Suppressor macrophage treated with lipopolysaccharide for 4 hours (primary cell): ENCODE measurements at places on chromosomes 11 and 22.
A peak's percentile ranks its signal among the peaks of the same experiment; 100 is the strongest.

- DNase-seq, result peak; percentile 6
Observed at GRCh38 chr22:20296598-20296997, 23.3 kb downstream of the DGCR6L start.

- no peak for DNase-seq
Observed at GRCh38 chr22:24541681-24542515, 13.0 kb downstream of the GUCD1 start.

GRCh38 chr11:64835616-64836447, 8.6 kb downstream of the CDC42BPG start:
- no peak for DNase-seq

DNA sequence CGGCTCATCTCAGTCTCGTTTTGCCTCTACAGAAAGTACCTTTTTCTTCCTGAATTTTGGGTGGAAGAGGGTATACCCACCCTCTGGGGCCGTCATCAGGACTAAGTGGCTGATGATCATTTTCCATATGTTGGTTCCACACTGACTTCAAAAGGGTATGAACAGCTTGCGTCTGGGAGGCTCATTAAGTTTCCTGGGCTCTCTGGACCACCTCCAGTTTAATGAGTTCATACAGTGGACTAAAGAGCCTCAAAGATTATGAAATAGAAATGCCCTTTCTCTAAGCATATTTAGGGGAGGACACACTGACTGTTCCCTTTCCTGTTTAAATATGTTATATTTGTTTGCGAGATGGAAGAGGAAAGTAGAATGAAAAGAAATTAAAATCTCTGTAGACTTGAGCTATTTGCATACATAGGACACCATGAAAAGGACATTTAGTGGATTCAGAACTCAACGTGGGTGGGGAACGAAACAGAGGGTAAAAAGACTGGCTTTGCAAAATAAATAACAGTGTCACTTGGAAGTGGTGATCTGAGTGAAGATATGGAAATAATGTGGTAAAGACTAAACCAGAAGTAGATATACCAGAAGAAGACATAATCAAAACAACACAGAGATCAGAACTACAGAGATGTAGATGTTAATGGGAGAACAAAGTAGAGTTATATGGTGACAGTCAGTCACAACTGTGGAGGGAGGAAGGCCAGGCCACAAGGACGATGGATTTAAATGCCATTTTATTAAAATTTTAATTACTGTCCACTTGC, 18.7 kb downstream of the LDLRAD3 start:
- peak; percentile 48 for DNase-seq

DNA sequence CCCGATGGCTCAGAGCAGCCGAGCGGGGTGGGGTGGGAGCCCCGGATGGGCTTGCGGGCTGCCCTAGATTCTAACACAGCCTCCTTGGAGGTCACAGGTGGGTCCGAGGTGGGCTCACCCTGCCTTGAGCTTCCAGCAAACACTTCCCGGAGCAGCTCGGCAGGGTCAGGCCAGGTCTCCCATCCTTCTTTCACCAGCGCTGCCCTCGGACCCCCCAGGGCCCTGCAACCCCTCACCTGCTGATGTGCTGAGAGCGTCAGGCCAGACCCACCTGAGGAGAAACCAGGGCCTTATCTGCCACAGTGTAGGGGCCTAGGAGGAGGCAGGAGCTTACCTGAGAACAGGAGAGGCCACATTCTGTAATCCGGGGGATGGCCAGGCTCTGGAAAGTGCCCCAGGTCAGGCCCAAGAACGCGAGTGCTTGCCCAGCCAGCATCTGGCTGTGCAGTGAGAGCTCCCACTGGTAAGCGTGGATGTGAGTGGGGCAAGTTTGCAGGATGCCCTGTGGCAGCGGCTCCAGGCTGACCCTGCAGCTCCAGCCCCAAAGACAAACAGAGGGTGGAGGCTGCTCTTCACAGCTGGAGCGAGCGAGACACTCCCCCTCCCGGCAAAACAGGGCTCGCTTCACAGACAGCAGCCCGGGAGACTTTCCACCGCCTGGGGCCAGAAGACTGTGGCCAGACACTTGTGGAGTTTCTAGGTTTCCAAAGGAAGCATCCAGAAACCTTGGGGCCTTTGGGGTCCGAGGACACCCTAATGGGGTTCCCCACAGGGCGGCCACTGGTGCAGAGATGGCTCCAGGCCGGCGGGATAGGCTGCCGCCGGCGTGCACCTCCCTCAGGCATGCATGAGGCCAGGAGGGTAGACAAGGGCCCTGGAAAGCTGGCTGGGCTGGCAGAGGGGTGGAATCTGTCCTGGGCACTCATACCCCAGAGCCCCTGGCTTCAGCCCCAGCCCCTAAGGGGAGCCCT, at the start of gene IL17REL:
TSS of gene IL17REL (minus strand) at position 555 of the 971 bp plus-strand sequence. CDS start at position 436, 119 bp downstream.
- DNase-seq, result no peak

DNA sequence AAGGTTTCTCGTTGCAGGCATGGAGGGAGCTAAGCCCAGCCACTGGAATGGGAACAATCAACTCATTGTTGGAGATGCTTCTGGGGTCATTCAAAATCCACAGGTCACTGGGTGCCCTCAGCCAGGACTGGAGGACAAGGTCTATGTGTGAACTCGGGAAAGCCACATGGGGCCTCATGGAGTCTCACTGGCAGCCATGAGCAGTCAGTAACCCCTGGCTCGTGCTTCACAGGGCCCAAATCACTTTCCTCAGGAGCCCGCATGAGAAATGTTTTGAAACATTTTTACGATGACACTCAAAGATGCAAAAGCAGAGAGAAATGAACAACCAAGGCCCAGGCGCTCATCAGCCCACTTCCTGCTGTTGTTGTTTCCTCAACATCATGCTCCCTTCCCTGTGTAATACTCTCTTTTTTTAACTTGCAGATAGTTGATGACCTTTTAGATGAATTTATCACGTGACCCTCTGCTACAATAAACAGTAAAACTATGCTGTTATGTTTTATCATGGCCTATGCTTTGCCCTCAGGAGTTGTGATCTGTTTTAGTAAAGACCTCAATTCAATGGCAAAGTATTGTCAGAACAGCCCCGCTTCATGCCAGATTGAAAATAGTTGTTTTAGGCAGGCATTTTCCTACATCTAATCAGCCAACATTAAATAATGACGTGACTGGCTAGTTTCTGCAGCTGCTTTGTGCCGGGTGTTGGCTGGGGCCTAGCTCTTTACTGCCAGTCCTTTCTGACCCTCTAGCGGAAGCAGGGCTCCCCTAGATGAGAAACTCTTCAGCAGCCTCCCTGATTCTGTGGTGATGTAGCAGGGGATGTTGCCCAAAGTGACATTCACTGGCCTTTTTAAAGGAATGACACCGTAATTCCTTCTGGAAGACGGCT, 39.7 kb downstream of the ADAMTS15 start:
- no peak for DNase-seq

DNA sequence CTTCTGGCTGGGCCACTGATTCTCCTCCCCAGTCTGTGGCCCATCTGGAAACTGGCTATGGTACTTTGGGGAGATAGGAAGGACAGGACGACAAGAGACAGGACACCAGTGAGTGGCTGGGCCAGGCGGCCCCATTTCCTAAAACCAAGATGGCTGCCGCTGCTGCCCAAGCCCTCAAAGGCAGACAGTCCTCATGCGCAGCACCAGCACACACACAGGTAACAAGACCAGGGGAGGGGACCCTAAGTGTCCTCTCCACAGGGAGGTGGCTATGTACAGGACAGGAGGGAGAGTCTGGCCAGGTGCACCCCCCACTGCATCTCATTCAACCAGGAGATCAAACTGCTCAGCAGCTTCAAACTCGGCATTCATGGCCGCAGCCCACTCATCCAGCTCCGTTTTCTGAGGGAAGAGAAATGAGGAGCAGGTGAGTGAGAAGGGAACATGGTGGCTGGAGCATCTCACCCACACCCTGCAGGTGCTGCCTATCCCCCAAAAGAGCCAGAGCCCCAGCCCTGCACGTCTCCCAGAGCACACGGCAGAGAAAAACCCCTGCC, 5.0 kb downstream of the CDCA5 start:
- no peak for DNase-seq

- no peak for DNase-seq
Observed at GRCh38 chr11:12090761-12091258, 19.6 kb upstream of the MICAL2 start.

DNA sequence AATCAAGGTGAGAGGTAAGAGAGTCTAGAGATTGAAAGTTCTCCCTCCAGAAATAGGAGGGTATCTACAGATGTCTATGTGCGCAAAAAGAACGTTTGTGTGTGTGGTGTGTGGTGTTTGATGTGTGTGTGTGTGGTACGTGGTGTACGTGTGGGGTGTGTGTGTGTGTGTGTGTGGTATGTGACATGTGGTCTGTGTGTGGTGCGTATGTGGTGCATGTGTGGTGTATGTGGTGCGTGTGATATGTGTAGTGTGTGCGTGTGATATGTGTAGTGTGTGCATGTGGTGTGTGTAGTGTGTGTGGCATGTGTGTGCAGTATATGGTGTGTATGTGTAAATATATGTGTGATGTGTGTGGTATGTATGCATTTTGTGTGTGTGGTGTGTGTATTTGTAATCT, 73.0 kb upstream of the LRRC4C start:
- no peak for DNase-seq

DNA sequence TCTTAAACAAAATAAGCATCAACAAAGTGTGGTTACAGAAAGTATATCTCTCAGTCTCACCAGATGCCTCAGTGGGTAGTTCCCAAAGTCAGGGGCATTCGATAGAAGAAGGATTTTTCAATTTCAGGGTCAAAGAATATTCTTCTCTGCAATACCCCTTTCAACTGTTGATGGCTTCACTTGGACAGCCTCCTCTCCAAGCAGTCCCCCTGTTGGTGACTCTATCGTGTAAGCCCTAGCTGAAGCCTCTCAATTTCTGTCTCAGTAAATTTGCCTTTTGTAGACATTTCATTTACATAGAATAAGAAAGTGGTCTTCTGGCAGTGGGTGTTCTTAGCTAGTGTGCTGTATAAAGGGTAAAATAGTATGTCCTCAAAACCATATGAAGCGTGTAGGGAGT, 11.3 kb upstream of the CCDC83 start:
- no peak for DNase-seq

DNA sequence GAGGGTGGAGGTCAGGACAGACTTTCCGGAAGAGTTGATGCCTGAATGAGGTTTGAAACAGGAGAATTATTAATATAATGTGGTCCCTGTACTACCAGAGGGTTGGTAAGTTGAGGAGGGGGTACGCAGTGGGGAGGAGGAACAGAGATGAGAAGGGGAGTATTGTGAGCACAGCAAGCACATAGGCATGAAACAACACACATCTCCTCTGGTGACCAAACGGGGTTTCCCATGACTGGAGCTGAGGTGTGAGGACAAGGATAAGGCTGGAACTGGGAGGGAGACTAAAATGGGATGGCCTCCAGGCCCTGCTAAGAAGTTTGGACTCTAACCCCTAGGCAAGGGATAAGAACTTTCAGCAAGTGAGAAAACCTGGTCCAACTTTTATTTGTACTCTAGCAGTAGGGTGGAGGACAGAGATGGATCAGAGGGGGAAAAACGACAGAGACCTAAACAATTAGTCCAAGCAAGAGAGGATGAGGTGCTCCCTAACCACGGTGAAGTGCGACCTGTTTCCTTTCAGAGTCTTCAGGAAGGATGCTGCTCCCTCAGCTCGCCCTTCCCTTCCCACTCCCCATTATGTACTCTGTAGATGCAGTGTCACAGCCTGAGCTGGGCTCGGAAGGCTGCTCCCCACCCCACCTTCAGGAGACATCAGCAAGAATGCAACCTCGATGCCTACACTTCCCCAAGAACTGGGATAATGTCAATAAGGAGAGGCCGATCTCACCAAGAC, 59.2 kb downstream of the BTG4 start:
- no peak for DNase-seq

DNA sequence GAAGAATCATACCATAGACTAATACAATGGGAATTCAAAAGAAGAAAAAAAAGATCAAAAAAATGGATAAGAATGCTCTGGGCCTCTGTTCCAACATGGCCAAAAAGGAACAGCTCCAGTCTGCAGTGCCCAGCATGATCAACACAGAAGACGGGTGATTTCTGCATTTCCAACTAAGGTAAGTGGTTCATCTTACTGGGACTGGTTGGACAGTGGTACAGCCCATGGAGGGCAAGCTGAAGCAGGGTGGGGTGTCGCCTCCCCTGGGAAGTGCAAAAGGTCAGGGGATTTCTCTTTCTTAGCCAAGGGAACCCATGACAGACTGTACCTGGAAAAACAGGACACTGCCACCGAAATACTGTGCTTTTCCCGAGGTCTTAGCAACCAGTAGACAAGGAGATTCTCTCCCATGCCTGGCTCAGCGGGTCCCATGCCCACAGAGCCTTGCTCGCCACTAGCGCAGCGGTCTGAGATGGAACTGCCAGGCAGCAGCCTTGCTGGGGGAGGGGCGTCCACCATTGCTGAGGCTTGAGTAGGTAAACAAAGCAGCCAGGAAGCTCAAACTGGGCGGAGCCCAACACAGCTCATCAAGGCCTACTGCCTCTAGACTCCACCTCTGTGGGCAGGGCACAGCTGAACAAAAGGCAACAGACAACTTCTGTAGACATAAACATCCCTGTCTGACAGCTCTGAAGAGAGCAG, 428.4 kb downstream of the MN1 start:
- no peak for DNase-seq

- no peak for DNase-seq
Observed at GRCh38 chr22:49995041-49995360, 17.6 kb downstream of the IL17REL start.

DNA sequence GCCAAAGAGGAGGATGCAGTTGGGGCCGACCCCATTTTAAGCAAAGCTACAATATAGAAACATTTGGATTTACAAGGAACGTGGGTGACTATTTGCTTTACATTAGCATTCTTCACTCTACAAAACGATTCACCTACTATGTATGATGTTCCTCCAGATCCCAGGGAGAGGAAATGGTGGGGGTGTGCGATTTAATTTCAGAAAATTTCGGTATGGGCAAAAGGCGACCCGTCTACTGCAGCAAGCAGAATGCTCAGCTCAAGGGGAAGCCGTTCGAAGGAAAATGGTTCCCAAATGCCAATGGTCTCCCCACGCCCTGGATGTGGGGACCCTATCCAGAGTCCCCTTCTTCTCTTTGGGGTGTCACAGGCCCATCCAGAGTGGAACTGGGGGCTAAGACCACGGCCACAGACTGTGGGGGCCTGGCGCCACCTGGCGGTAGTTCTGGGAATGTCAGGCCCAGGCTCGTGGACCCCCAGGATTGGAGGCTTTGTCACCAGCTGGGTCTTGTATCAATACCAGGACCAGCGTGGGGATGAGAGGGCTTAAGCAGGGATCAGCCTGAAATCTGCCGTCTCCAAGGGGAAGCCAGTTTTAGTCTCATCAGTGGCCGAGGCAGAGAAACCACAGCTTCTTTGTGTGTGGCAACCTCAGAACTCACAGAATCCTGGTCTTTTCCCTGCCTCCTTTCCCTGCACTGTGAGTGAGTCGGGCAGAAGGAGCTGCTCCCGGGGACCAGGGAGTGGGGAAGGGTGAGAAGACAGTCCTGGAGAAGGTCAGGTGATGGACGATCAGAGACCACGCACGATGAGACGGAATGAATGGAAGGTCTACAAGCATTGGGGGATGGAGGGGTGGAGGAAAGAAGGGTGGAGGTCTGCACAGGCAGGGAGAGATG, 8.4 kb downstream of the LRRC10B start:
- peak; percentile 46 for DNase-seq
